ENCODE measurements at places on chromosomes 7 and 10.

- no peak for DNase-seq
Measured at GRCh38 chr10:58755677-58756076, 243.0 kb downstream of the BICC1 start.

GRCh38 chr10:125397608-125398007 is 237.2 kb upstream of the CTBP2 start:
- no peak for DNase-seq

GRCh38 chr7:26425655-26426054 is 134.0 kb downstream of the SNX10 start:
- no peak for DNase-seq

GRCh38 chr10:42422911-42423310 is 215.5 kb downstream of the ZNF33B start:
- no peak for DNase-seq

DNA sequence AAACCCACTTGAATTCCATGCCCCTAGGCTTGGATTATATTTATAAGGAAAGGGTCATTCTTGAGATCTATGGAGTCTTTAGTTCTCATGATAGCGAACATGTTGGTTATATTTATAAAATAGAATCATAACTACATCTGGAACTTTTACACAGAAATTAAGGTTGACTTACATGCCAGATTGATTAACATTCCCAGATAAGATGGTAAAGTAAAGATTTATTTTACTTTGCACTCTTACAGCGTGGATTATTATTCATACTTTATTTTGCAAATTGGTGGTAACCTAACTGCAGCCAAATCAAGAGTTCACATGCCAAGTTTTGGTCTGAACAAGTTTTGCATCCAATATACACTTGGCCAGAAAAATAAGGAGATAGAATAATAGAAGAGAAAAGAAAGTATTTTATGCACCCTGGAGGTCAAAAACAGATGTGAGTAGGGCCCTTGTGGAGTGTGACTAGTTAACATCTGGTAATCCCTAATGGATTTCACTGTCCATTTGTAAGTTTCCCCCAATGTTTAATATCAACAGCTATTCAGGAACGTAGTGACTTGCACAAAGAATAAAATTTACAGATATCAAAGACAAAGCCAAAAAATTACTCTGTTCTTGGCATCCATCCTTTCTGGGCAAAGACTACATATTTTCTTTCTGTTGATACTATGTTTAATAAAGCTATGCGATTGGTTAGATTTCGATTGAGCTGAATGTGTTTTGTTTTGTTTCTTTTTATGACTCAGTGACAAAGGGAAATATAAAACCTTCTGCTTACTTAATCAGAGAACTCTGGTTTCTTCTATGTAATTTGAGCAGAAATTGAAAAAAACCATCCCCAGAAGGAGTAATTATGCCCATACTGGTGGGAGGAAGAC is 10.1 kb upstream of the TMEM26 start:
- DNase-seq: no peak

GRCh38 chr10:33120700-33121099 is 162.7 kb upstream of the ITGB1 start:
- DNase-seq: no peak

DNA sequence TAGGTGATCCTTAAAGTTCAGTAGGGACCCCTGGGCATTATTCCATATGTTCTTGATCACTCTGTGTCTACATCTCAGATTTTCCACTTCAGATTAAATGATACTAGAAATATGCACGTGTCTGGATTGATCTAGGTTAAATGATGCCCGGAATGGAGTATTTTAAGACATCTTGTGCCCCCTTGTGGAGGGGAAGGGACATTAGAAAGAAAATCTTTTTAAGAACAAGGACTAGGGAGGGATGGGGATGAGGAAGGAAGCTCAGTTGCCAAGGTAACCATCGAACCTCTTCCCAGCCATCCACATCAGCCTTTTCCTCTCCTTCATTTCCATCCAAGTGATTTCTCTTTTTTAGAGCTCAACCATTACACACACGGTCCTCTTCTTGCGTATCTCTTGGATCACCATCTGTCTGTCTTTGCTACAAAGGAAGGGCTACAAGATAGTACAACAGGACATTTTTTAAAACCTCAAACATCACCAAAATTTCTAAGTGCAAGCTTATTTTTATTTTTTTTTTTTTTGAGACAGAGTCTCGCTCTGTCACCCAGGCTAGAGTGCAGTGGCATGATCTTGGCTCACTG is 40.5 kb downstream of the PRSS2 start:
- no peak for DNase-seq

GRCh38 chr10:90162271-90162853 is 461.0 kb downstream of the KIF20B start:
- no peak for DNase-seq

GRCh38 chr10:51321980-51322379 is 247.7 kb downstream of the PRKG1 start:
- DNase-seq: no peak

DNA sequence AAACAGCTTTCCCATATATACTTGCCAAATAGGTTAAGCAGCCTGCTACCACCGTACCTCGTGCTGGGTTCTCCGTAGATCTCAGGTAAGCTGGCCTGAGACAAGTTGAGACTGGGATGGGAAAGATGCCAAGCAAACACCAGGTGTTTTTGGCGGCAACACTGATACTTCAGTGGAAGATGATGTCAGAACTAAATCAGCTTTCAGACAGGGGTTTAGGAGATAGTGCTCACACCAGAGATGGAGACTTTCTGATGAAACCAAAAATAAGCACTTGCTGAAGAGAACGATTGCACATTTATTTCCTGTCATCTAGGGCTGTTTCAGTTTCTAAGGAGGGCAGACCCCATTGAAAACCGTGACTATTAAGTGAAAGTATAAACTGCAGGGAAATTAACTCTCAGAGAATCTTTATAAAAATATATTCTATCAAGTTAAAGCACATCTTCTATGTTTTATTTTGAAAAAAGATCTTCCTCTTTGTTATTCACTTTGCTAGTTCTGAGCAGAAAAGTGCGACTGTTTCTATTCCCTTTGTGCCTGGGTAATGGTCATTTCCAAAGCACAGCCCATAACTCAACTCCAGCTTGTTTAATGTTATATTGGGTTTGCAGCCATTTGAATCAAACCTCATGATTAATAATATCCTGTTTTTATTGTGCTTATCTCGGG is 149.9 kb downstream of the CPED1 start:
- DNase-seq: no peak

GRCh38 chr7:353746-354325 is 63.9 kb downstream of the FOXL3 start:
- DNase-seq: no peak

- DNase-seq: no peak
Measured at GRCh38 chr7:88835147-88835728, 39.7 kb upstream of the TEX47 start.

Measured in stimulated activated CD4-positive, alpha-beta T cell treated with anti-CD3 and anti-CD28 coated beads, TNF-alpha, amount 100 ng/mL, for 48 hours (primary cell).